ENCODE measurements at places on chromosomes 13 and 19.

GRCh38 chr13:84903391-84903790, 895.8 kb downstream of the SLITRK6 start:
- DNase-seq: no peak

DNA sequence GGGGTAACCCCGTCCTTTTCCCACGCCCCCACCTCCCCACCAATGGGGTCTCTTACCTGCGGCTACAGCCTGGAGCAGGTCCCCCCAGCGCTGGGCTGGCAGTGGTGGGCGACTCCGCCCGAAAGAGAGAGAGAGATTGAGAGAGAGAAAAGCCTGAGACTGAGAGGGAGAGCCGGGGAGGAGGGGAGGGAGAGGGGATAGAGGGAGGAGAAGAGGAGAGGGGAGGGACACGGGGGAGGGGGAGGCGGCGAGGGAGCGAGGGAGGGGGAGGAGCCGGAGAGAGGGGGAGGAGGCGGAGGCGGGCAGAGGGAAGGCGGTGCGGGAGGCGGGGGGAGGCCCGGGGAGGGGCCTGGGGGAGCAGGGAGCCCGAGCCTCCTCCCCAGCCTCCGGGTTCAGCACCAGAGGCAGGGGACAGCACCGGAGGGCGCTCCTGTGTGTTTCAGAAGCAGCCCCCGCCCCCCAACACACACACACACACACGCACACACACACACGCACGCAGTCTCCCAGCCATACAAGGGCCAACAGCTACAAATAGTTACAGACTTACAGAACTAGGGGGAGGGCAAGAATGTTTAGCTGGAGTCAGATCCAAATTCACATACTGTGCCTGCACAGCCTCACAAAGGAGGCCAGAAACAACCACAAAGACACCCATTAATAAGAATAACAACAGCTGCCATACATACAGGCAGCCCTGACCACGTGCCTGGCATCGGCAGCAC, at the start of gene SLC8A2:
SLC8A2 (minus strand) TSS at position 161 of the 725 bp plus-strand sequence. CDS start 5,490 bp downstream, outside the sequence.
- peak; percentile 18 for DNase-seq

- DNase-seq: no peak
Observed at GRCh38 chr13:74214321-74214720, 80.1 kb upstream of the KLF12 start.

DNA sequence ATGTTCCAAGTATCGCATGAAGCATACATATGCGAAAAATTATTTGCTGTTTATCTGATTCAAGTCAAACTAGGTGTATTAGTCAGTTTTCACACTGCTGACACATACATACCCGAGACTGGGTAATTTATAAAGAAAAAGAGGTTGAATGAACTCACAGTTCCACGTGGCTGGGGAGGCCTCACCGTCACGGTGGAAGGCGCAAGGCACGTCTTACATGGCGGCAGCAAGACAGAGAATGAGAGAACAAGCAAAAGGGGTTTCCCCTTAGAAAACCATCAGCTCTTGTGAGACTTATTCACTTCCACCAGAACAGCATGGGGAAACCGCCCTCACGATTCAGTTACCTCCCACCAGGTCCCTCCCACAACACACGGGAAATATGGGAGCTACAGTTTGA, 13.0 kb upstream of the PROZ start:
- DNase-seq: no peak

GRCh38 chr13:22740264-22740663, 440.5 kb upstream of the SGCG start:
- peak; percentile 17 for DNase-seq

DNA sequence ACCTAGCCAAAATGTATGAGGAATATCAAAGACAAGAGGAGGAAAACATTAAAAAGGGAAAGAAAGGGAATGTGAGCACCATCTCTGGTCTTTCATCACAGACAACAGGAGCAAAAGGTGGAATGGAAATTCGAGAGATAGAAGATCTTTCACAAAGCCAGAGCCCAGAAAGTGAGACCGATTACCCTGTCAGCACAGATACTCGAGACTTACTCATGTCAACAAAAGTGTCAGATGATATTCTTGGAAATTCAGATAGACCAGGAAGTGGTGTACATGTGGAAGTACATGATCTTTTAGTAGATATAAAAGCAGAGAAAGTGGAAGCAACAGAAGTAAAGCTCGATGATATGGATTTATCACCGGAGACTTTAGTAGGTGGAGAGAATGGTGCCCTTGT, 217.0 kb downstream of the NBEA start:
- DNase-seq: no peak

DNA sequence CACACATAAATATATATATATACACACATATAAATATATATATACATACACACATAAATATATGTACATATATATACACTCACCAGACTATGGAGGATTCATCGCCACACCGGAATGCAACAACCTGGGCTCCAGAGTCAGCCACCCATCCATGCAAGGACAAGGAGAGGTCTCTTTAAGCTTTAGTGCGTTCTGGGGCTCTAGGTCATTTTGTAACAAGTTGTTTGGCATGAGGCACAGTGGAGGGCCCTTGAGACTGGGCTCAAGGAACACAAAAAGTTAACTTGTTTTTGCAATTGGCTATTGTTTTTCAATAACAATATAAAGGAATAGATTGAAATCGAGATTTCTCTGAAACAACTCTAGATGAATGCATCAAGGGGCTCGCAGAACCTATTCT, 4.9 kb upstream of the ZNF90 start:
- DNase-seq: no peak

DNA sequence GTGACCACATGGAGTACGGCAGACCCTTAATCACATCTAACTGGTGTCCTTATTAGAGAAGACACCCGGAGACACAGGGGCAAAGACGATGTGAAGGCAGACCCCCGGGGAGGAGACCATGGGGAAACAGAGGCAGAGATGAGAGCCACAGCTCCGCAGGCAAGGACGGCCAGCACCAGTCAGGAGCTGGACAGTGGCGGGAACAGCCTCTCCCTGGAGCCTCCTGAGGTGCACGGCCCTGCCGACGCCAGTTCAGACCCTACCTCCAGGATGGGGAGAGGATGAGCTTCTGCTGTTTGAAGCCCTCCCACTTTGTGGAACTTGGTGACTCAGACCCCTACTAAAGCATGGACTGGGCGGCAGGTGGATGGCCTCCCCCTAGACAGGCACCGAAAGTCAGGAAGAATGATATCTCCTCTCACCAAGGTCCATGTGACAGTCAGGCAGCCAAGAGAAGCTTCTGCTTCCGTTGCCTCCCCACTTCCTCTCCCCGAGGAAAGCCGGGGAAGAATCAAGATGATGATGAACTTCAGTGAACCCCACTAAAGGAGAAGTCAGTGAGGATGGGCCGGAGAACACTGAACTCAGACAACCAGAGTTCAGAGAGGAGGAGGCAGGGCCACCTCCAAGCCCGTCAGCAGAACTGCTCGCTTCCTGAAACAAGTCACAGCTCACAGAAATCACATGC, 25.4 kb downstream of the RAB20 start:
- no peak for DNase-seq

DNA sequence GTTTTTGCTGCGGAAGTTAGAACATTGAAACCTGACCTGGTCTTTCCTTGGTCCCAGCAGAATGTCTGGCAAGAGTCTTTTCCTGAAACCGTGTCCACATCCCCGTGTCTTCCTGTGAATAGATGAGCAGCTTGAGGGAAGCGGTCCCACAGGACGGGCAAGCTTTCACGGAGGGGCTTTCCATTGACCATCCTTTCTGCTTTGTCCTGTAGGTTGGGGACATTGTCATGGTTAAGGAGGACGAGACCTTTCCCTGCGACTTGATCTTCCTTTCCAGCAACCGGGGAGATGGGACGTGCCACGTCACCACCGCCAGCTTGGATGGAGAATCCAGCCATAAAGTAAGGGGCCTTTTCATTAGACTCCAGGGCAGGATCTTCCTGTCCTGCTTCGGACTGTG, 126.0 kb downstream of the ATP11A start:
- DNase-seq: no peak

DNA sequence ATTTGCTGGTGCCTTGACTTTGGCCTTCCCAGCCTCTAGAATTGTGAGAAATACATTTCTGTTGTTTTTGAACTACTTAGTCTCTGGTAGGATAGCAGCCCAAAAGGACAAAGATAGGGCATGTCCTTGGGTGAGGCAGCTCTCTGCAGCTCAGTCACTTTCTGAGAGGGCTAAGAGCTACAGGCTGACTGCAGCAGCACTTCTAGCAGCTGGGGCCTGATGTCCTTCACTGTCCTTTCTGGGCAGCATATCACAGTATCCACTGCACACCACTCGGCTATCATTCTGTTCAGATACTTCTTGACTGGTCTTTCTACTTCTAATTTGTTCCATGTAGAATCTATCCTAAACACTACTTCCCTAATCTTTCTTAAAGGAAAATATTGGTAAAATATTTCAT, 68.5 kb upstream of the CLDN10 start:
- no peak for DNase-seq

GRCh38 chr19:48043675-48044258, at the start of gene CABP5:
CABP5 (minus strand) TSS chr19:48044079; CDS start chr19:48043922, 157 bp downstream.
- DNase-seq: no peak

GRCh38 chr13:30829145-30829832, 76.8 kb upstream of the MEDAG start:
- no peak for DNase-seq

DNA sequence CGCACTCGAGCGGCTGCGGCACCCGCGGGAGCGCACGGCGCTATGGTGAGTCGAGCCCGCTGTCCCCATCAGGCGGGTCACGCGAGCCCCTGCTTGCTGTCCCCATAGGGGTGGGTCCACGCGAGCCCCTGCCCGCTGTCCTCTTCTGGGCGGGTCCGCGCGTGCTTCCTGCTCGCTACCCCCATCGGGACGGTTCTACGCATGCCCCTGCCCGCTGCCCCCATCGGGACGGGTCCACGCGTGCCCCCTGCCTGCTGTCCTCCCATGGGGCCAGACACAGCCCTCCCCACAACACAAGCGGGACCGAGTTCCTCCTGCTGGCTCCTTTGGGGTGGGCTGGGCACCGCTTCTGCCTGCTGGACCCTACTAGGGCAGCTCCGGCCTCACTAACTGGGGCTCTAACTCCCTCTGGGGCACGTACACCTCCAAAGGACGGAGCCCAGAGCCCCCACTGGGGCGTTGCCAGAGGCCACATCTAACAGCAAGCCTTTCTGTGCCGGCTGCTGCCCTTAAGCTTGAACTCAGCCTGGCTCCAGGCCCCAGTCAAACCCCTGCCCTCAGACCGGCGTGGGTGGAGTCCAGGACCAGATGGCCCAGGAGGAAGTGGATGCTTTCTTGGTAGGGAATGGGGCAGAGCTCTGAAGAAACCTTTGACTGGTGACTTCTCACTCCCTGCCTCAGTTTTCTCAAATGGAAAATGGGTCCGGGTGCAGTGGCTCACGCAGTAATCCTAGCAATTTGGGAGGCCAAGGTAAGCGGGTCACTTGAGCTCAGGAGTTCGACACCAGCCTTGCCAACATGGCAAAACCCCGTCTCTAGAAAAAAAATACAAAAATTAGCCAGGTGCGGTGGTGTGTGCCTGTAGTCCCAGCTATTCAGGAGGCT, 722 bp downstream of the COLGALT1 start:
- DNase-seq: no peak

DNA sequence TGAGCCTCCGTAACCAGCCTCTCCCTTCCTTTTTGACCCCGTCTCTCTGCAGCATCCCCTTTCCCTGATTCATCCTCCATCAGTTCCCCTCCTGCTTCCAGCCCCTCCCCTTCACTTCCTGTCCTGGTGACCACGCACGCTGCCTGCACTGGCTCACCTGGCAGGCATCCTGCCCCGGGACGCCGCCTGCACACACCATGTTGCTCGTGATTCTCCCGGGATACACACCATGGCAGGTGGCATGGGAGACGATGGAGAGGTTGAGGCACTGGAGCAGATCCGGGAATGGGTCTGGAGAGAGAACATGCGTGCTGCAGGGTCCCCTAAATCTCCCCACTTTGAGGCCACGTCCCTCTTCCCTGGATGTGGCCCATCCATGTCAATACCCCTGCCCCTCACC, 4.2 kb downstream of the KLK12 start:
- DNase-seq: no peak

GRCh38 chr13:44371421-44371820, 2.2 kb upstream of the SERP2 start:
- no peak for DNase-seq

- DNase-seq: no peak
Observed at GRCh38 chr13:44294876-44295275, 78.7 kb upstream of the SERP2 start.

GRCh38 chr19:7552781-7553180, 17.3 kb downstream of the PNPLA6 start:
- no peak for DNase-seq

GRCh38 chr13:49635599-49636433, 7.5 kb downstream of the ARL11 start:
- DNase-seq: no peak

DNA sequence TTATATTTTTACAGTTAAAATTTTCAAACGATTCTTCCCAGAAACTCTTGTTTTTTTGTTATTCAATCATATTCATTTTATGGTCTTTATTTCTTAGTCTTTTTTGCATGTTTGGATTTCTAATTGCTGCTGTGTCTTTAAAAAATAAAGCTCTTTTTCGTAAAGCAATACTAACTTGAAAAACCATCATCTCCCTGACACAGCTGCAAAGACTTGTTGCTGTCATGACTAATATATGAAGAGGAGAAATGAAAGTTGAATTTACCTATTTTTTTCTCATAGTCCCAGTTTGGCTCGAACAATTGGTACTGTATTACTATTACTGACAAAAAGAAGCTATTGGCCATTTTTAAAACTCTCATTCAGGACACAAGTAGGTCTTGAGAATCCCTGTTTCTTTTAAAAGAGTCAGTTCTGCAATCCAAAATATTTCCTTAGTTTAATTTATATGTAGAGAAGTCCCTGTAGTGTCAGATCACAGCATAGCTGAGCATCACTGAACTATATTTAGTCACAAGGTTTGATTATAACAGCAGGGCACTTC, 12.1 kb upstream of the SPART start:
- DNase-seq: no peak

DNA sequence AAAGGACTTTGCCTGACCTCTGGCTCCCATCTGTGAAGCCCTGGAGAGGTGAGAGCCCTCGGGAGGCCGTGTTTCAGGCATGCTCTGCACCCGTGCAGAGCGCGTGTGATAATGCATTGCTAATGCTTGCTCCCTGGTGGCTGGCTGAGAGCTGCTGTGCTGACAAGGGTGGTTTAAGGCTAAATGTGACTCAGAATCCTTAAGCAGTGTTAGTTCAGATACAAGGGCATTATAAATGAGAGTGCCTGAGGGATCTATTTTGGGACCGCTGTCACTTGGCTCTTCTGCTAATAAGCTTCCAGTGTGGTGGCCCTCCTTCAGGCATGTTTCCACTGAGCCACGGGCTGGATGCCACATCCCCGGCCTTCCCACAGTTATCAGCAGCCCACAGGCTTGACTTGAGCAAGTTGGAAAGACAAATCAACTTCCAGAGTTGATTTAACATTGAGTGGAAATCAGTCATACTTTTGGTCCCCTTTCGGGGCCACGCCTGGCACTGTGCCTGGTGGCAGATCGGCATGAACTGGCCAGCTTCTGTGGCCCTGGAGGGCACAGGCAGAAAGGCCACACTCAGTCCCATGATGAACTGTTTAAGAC, 17.0 kb downstream of the ALOX5AP start:
- DNase-seq: peak; percentile 86

GRCh38 chr13:25252225-25252624, 35.1 kb downstream of the MTMR6 start:
- DNase-seq: no peak

GRCh38 chr13:110418944-110419343, 111.9 kb downstream of the COL4A2 start:
- DNase-seq: no peak
